HepG2 (cell line): ENCODE measurements at places on chromosomes 3 and 15.

DNA sequence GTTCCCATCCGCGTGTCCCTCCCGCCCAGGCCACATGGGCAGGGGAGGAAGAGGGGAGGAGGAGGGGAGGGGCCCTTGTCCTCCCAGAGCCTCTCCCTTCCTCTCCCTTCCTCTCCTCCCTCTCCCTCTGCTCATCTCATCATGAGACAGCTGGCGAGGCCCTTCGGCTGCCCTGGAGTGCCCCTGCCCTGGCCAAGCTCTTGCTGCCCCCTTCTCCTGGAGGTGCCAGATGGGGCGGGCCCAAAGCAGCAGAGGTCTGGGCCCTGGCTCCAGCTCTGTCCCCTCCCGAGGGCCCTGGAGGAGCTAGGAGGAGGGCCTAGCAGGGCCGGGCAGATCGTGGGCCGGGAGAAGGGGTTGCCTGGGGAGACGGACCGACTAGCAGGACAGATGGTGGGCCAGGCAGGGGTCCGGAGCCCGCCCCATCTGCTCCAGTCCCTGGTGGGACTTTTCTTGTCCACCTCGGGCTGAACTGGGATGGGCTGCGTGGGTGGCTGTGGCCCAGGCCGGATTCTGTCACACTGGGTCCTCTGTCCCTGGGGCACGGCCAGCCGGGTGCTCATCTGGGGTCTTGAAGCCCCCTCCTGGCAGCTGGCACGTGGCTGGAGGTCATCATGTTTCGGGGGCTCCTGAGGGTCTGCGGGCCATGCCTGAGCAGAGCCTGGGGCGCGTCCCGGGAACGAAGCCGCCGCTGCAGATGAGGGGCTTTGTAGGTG lies 183.4 kb downstream of the GOLGA6L6 start:
- no peak overlapping the region for H3K27ac ChIP-seq
- no peaks in the 10 kb centered on the region for H3K4me1 ChIP-seq
- no peaks in the 10 kb centered on the region for H3K27me3 ChIP-seq
- H3K4me3 ChIP-seq: no peak overlapping the region
- H3K36me3 ChIP-seq: no peaks in the 10 kb centered on the region
- no peak for DNase-seq

DNA sequence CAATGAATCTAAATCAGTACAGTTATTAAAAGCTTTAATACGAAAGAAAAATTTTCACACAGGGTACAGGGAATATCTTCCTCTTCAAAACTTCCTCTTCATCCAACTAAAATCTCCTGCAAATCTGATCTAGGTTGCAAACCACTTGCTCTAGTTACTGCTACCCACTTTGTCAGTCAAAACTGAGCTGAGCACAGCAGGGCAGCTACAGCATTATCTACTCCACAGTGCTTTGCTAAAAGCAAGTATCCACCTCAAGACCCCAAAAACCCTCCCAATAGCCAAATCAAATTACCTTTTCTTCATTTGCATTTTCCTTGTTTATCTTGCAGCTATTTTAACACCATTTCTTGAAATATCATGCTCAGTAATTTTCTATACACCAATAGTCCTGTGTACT lies 14.7 kb downstream of the ZNF280D start:
- DNase-seq: no peak
- no peaks in the 10 kb centered on the region for H3K36me3 ChIP-seq
- no peaks in the 10 kb centered on the region for H3K4me1 ChIP-seq
- no peak overlapping the region for H3K4me3 ChIP-seq
- H3K27me3 ChIP-seq: no peaks in the 10 kb centered on the region

DNA sequence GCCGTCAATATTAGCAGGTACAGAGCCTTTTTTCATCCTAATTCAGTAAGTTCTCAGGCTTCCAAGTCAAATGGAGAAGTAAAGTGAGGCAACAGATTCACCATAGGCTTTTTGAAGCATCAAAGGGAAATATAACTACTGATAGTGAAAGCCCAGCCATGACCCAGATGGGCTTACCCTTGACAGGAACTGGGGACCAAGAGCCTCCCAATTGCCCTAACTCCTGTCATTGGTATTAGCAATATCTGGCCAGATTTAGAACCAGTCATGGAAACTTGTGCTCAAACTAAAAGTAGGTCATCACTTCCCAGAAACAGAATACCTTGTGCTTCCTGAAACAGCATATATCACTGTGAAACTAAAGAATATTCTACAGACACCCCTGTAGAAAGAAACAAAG lies 33.0 kb downstream of the NME9 start:
- H3K4me1 ChIP-seq: no peaks in the 10 kb centered on the region
- DNase-seq: no peak
- no peak overlapping the region for H3K27ac ChIP-seq
- no peak overlapping the region for H3K4me3 ChIP-seq
- H3K27me3 ChIP-seq: no peaks in the 10 kb centered on the region

GRCh38 chr3:7545334-7545733 lies 684.4 kb downstream of the GRM7 start:
- no peak overlapping the region for H3K4me3 ChIP-seq
- H3K36me3 ChIP-seq: no peaks in the 10 kb centered on the region
- no peak overlapping the region for H3K27ac ChIP-seq
- H3K4me1 ChIP-seq: no peaks in the 10 kb centered on the region

DNA sequence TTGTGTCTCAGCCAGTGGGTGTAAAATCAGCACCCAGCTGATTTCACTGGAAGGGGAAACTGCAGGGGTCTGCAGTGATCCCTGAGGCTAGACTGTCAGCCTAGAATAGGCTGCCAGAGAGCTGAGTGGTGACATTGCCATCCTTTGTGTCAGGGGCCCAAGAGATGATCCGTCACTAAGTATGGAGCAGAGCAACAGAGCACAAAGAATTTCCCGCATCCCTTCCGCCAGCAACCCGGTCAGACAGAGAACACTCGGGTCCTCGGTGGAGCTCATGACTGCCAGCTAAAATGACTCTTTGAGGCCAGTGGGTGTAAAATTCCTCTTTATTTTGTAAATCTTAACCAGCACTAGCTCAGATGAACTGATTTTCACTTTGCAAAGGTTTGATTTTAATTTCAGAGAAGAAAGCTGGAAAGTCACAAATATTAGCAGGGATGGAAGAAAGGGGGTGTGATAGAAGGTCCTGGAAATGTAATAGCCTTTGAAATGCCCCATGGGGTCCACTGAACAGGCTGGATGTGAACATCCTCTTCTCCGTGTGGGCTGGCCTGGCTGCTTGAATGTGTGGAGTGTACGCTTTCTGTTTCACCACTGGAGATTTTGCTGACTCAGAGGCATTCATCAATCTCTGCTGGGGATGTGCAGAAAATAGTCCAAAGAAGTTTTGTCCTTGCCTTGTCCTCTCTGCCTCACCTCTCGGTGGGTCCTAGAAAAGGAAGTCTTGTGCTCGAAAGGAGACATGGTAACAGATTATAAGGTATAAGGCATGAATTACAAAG lies 138.8 kb downstream of the SV2B start:
- no peaks in the 10 kb centered on the region for H3K36me3 ChIP-seq
- no peaks in the 10 kb centered on the region; the same call in none of the 2 replicates for H3K27me3 ChIP-seq
- no peak overlapping the region for H3K4me3 ChIP-seq
- no peak for DNase-seq
- H3K27ac ChIP-seq: no peak overlapping the region

- 0 out of 2 replicates have a peak, but pooled peaks cover 1% of the 10 kb centered on the region for H3K27me3 ChIP-seq
- DNase-seq: no peak
- H3K4me3 ChIP-seq: no peak overlapping the region
- no peaks in the 10 kb centered on the region for H3K36me3 ChIP-seq
- H3K27ac ChIP-seq: no peak overlapping the region
Measured at GRCh38 chr15:58962662-58963565, 24.5 kb upstream of the RNF111 start.

- peaks cover 36% of the 10 kb centered on the region for H3K4me1 ChIP-seq
- no peaks in the 10 kb centered on the region for H3K36me3 ChIP-seq
- H3K27ac ChIP-seq: no peak overlapping the region
- H3K27me3 ChIP-seq: no peaks in the 10 kb centered on the region
- no peak overlapping the region for H3K4me3 ChIP-seq
Measured at GRCh38 chr3:138875096-138875753, 40.5 kb upstream of the PIK3CB start.

DNA sequence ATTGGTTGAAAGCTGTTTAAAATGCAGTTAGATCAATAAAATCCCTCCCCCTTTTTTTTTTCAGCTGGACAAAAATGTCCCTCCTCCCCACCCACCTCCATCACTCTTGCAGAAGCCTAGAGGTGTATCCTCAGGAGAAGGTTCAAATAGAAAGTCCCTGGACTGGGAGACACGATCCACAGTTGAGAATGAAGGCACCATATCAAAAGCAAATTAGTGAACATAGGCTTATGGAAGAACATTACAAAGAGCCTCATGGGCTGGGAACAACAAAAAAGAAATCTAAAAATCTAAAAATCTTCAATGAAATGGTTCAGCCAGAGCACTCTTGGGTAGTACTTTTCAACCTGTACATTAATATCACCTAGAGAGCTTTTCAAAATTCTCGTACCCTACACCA lies 46.2 kb downstream of the GHSR start:
- no peak overlapping the region for H3K27ac ChIP-seq
- DNase-seq: no peak
- H3K27me3 ChIP-seq: no peaks in the 10 kb centered on the region
- peaks cover 10% of the 10 kb centered on the region for H3K36me3 ChIP-seq
- H3K4me1 ChIP-seq: no peaks in the 10 kb centered on the region
